Pancreas (tissue), 10 donors: ENCODE measurements at places on chromosomes 16 and 17. TPM values are rescaled to one million over a fixed set of nuclear protein-coding genes. Genes with fewer than 3 reads are reported as not detected.

RNF222 gene
- not detected for total RNA-seq

NBR1 gene
- 26.0 TPM for total RNA-seq

TP53TG3 gene
- total RNA-seq, result not detected

TMEM220 gene
- total RNA-seq, result 9.5 TPM

DNA sequence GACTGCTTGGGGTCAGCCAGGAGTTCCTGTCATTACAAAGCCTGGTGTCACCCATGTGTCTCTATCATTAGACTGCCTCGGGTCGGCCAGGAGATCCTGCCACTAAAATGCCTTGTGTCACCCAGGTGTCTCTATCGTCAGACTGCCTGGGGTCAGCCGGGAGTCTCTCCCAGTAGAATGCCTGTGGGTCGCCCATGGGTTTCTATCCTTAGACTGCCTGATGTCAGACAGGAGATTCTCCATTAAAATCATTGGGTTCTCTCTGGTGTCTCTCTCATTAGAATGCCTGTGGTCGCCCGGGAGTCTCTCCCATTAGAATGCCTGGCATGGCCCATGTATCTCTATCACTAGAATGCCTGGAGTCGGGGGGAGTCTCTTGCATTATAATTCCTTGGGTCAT is 2231.0 kb downstream of the TP53TG3F start:
- no peak for DNase-seq

GRCh38 chr16:11025120-11025531 is 80.8 kb downstream of the CLEC16A start:
- DNase-seq, result no peak

- peak; percentile 72 for DNase-seq
Observed at GRCh38 chr17:59565959-59566324, 532 bp downstream of the DHX40 start.

GRCh38 chr17:10899281-10899680 is 61.4 kb upstream of the PIRT start:
- DNase-seq, result no peak

- DNase-seq, result no peak
Observed at GRCh38 chr16:73268366-73268993, 220.6 kb upstream of the ZFHX3 start.

GRCh38 chr16:9188721-9189120 is 97.3 kb downstream of the HAPSTR1 start:
- no peak for DNase-seq
